ENCODE measurements at places on chromosomes 2 and 18.
A peak's percentile ranks its signal among the peaks of the same experiment; 100 is the strongest.

DNA sequence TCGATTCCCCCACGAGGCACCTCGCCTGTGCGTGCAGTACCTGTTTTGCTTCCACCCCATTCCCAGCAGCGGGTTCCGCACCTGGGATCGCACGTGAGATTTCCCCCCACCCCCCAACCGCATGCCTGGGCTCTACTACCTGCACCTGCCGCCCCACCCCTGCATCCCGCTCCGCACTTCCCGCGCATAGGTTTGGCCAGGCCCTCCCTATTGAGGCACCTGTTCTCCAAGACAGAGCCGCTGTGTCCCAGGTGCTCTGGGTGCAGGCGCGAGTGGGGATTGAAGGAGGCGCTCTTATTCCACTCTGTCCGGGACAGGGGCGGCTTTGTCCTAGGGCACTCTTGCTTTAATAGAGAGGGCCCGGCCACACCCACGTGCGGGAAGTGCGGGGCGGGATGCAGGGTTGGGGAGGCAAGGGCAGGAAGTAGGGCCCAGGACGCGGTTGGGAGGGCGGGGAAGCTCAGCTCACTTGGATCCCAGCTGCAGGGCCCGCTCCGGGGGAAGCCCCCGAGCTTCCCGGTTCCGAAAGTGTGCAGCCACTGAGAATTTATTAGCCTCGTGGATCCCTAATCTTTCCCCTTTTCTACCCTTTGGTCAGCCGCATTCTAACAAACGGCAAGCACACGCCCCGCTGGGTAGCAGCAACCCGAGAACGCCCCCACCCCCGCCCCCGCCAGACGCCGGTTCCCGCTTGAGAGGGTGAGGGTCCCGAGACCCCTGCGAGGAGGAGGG is 670 bp upstream of the MOCOS start:
- DNase-seq = peak; percentile 33

- DNase-seq = no peak
Measured at GRCh38 chr2:241802421-241803318, 6.3 kb upstream of the NEU4 start.

DNA sequence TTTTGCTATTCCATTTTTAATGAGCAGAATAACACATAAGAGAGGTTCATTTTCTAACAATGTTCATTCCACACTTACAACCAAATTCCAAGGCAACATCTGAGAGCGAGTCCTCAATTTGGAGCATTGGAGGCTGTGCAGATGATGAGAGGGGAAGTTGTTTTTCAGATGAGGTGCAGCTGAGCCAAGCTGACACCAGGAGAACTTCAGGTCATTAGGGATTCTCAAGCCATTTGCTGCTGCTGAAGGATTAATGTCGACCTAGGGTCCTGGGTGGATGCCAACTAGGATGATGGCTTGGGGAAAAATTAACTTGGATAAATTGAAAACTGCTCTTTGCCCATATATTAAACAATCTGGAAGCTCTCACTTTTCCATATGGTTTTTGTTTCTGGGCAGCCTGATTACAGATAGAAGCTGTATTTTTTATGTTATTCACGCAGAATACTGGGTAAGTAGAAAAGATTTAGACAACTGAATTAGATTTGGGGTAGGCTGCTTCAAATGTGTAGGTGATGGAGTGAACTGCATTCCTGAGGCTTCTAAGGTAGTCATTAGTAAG is 206.4 kb upstream of the SLC39A10 start:
- no peak for DNase-seq

GRCh38 chr2:38733300-38733971 is 17.7 kb downstream of the SRSF7 start:
- no peak for DNase-seq
